Tibial nerve (tissue), 4 donors: ENCODE measurements at places on chromosomes 1 and 21. TPM values are rescaled to one million over a fixed set of nuclear protein-coding genes. Genes with fewer than 3 reads are reported as not detected.

The COL16A1 gene
- 147 TPM for total RNA-seq

The FMO2 gene
- 35.9 TPM for total RNA-seq

The STIL gene
- total RNA-seq, result 2.7 TPM

The MPZ gene
- total RNA-seq, result 1,553 TPM

The FOXD3 gene
- 15.9 TPM for total RNA-seq

The PTPN7 gene
- 3.9 TPM for total RNA-seq

The CD52 gene
- total RNA-seq, result not detected

GRCh38 chr1:201599548-201599947, 60.6 kb downstream of the NAV1 start:
- H3K36me3 ChIP-seq, result no peaks in the 10 kb centered on the region
- DNase-seq, result no peak
- H3K4me3 ChIP-seq, result no peak overlapping the region

GRCh38 chr21:32392299-32392879, 423 bp downstream of the URB1 start:
- H3K4me3 ChIP-seq, result peak overlapping the region; percentile 78
- H3K36me3 ChIP-seq, result no peaks in the 10 kb centered on the region
- no peaks in the 10 kb centered on the region for H3K27me3 ChIP-seq
- H3K4me1 ChIP-seq, result peaks cover 6% of the 10 kb centered on the region

- no peaks in the 10 kb centered on the region for H3K4me1 ChIP-seq
- H3K27me3 ChIP-seq, result no peaks in the 10 kb centered on the region
- peak overlapping the region; percentile 85 for H3K27ac ChIP-seq
- H3K4me3 ChIP-seq, result peak overlapping the region; percentile 76
- no peak for DNase-seq
Measured at GRCh38 chr21:33266789-33267135, 595 bp downstream of the IL10RB start.

DNA sequence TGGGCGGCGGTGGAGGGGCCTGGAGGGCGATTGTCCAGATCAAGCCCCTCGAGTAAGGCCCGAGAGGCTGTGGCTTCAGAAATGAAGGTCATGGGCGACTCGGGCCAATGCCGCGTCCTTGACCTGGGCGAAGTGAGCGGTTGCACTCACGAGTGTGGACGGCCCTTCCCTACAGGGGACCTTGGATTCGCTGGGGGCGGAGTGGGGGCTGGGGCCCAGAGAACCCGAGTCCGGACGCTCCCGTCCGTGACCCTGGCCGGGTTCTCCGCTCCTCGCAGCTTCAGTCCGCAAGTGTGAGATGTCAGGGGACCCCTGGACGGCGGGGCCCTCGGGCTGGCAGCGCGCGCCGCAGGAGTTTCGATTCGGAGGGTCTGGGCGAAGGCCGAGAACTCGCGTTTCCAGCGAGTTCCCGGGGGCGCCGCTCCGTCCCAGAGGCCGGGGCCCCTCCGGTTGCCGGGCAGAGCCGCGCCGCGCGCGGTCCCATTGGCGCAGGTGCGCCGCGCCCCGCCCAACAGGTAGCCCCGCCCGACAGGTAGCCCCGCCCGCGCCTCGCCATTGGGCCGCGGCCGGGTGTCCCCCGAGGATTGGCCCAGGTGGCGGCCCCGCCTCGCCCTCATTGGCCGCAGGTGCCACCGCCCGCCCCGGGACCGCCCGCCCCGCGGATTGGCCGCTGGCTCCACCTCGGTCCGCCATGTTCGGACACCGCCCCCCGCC, at the start of gene PRKCZ:
Gene PRKCZ, plus strand, starts transcription at position 694 of the 714 bp plus-strand sequence. CDS start 220 bp downstream, outside the sequence.
- no peaks in the 10 kb centered on the region for H3K36me3 ChIP-seq
- peaks cover 4% of the 10 kb centered on the region for H3K27me3 ChIP-seq
- H3K27ac ChIP-seq, result no peak within 1 kb of the TSS
- peak within 1 kb of the TSS; percentile 68 for H3K4me3 ChIP-seq

DNA sequence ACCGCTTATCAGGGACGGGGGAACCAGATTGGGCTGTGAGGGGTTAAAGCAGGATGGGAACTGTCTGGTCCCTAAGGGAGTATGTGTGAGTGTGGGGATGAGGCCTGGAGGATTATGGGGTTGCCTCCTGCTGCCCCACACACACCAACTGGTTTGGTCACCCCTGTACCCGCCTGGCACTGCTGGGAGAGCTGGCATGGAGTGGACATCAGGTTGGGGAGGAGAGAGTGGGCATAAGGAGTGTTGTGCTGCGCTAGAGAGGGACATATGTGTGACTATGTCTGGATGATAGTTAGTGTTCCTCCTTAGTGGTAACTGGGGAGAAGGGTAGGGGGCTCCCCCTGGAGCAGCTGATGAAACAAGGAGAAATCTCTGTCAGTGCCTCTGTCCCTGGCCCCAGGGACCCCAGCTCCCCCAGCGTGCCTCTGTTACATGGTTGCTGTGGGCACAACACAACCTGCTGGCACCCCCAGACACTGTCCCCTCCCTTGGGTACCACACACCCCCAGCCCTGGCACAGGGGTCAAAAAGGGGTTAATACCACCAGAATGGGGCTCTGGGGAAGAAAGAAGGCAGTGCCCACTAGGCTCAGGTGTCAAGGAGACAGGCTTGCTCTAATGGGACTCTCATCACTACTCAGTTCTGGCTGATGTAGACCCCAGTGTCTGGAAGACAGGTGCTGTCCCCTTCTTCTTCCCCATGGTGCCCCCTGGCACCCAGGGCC, 1.9 kb downstream of the ZBTB7B start:
- no peaks in the 10 kb centered on the region for H3K36me3 ChIP-seq
- peak overlapping the region; percentile 99 for H3K27ac ChIP-seq

DNA sequence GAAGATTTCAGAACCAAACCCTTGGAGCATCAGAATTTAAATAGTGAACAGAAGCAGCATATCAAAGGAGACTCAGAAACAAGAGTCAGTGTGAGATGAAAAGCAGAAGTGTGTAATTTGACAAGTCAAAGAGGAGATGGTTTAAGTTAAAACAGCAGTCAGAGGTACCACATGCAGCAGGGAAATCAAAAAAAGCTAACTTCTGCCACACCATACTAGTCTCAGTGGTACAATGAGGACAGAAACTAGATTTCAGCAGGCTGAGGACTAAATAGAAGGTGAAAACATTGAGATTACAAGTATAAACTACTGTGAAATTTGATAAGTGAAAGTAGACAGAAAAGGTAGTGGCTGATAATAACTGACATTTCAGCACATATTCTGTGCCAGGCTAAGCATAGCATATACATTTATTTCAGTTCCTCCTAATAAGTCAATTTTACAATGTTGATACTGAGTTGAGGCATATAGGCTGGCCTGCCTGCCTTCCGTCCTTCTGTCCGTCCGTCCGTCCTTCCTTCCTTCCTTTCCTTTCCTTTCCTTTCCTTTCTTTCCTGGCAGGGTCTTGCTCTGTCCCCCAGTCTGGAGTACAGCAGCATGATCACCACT, 12.6 kb downstream of the SUCO start:
- H3K4me3 ChIP-seq, result no peak overlapping the region
- peaks cover 59% of the 10 kb centered on the region for H3K4me1 ChIP-seq

GRCh38 chr1:213617133-213617532, 370.6 kb upstream of the PROX1 start:
- H3K4me1 ChIP-seq, result no peaks in the 10 kb centered on the region
- DNase-seq, result no peak
- H3K36me3 ChIP-seq, result no peaks in the 10 kb centered on the region
- H3K27ac ChIP-seq, result no peak overlapping the region

DNA sequence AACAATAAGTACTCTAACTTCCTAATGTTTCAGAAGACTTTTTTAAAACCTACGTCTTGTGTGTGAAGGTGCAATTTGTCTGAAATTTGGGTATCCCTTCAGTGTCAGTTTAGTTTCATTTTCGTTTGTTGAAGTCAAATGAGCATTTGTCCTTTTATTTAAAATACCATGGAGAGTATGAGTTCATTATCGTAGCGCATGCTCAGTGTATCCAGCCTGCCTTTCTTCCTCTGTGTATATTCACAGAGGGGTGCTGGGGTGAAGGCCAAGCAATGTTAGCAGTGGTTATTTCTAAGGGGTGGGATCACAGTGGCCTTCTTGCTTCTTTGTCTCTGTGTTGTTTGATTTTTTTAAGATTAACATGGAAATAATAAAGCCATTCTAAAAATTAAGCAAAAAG, 43.2 kb downstream of the CNN3 start:
- no peaks in the 10 kb centered on the region for H3K36me3 ChIP-seq
- DNase-seq, result no peak
- no peaks in the 10 kb centered on the region for H3K27me3 ChIP-seq
- no peak overlapping the region for H3K4me3 ChIP-seq
- H3K4me1 ChIP-seq, result peaks cover 9% of the 10 kb centered on the region
- peak overlapping the region; percentile 86 for H3K27ac ChIP-seq

- peak; percentile 48 for DNase-seq
- peaks cover 46% of the 10 kb centered on the region for H3K4me1 ChIP-seq
- no peaks in the 10 kb centered on the region for H3K36me3 ChIP-seq
- no peaks in the 10 kb centered on the region for H3K27me3 ChIP-seq
- no peak overlapping the region for H3K4me3 ChIP-seq
Measured at GRCh38 chr1:31939484-31940329, 1.5 kb upstream of the PTP4A2 start.

GRCh38 chr1:41890825-41891198, 27.9 kb downstream of the HIVEP3 start:
- no peaks in the 10 kb centered on the region for H3K36me3 ChIP-seq
- peak overlapping the region; percentile 71 for H3K27ac ChIP-seq
- no peak for DNase-seq
- H3K27me3 ChIP-seq, result no peaks in the 10 kb centered on the region
- H3K4me1 ChIP-seq, result no peaks in the 10 kb centered on the region

- H3K36me3 ChIP-seq, result no peaks in the 10 kb centered on the region
- no peak overlapping the region for H3K27ac ChIP-seq
- no peaks in the 10 kb centered on the region for H3K27me3 ChIP-seq
- no peaks in the 10 kb centered on the region for H3K4me1 ChIP-seq
- no peak overlapping the region for H3K4me3 ChIP-seq
- DNase-seq, result no peak
Measured at GRCh38 chr1:97331165-97331564, 589.7 kb downstream of the DPYD start.

DNA sequence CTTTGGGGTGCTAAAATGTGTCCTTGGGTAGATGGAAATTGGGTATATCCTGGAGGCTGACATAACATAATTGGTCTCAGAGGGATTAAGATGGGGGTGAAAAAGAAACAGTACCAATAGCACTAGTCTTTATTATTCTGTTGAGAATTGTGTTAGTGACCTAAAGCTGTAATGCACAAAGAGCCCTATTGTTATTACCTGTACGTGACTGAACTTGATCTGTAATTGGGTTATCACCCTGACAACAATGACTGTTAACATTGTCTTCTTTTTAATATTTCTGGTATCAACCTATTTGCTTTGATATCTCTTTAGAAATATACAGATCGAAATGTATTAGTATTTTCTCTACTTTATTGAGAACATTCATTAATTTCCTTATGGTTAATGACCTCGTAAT, 147.6 kb downstream of the NEK7 start:
- no peak for DNase-seq
- H3K27me3 ChIP-seq, result no peaks in the 10 kb centered on the region
- H3K4me1 ChIP-seq, result no peaks in the 10 kb centered on the region

DNA sequence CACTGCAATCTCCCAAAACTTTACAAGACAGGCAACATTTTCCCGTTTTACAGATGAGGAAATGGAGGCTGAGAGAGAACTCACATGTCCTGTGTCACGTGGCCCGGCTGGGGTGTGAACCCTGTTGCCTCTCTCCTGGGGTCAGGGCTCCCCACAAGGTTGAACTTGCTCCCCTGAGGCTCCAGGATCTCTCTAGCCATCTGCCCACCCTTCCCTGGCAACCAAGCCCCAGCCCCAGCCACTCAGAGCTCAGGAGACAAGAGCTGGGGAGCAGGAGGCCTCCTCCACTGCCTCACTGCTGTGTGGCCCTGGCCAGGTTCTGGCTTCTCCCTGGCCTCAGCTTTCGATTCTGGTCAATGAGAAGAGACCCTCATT, 11.8 kb downstream of the LAPTM5 start:
- H3K27ac ChIP-seq, result no peak overlapping the region
- H3K4me3 ChIP-seq, result no peak overlapping the region
- no peak for DNase-seq
- no peaks in the 10 kb centered on the region for H3K36me3 ChIP-seq
- H3K4me1 ChIP-seq, result peaks cover 83% of the 10 kb centered on the region

DNA sequence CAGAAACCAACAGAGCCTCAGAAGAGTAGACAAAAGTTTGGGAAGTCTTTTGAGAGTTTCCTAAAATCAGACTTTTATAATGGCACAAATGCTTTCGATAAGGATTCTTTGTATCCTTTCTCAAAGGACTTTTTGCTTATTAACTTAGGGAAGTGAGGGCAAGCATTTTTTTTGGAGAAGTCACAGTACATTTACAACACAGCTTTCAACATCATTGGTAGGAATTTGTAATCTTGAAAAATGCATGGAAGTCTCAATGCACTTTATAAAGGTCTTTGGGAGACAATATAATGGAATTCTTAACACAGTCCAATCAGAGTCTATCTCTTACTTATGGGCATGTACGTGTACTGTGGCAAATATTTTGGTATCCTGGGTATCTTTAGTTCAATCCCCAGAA, 325.8 kb upstream of the NR5A2 start:
- no peak overlapping the region for H3K4me3 ChIP-seq
- DNase-seq, result no peak
- H3K27me3 ChIP-seq, result no peaks in the 10 kb centered on the region
- H3K36me3 ChIP-seq, result no peaks in the 10 kb centered on the region
- no peak overlapping the region for H3K27ac ChIP-seq

- no peak overlapping the region for H3K4me3 ChIP-seq
- H3K27me3 ChIP-seq, result peaks cover 4% of the 10 kb centered on the region
- H3K36me3 ChIP-seq, result no peaks in the 10 kb centered on the region
- H3K4me1 ChIP-seq, result peaks cover 8% of the 10 kb centered on the region
- peak overlapping the region; percentile 76 for H3K27ac ChIP-seq
Measured at GRCh38 chr1:13901039-13901438, 201.1 kb downstream of the PRDM2 start.

- peaks cover 9% of the 10 kb centered on the region for H3K4me1 ChIP-seq
- H3K27me3 ChIP-seq, result peaks cover 9% of the 10 kb centered on the region
- no peak overlapping the region for H3K4me3 ChIP-seq
Measured at GRCh38 chr1:41282679-41283317, 40.7 kb upstream of the SCMH1 start.

- no peak overlapping the region for H3K27ac ChIP-seq
- no peak overlapping the region for H3K4me3 ChIP-seq
- no peaks in the 10 kb centered on the region for H3K27me3 ChIP-seq
Measured at GRCh38 chr1:51627672-51628071, 10.8 kb downstream of the OSBPL9 start.

DNA sequence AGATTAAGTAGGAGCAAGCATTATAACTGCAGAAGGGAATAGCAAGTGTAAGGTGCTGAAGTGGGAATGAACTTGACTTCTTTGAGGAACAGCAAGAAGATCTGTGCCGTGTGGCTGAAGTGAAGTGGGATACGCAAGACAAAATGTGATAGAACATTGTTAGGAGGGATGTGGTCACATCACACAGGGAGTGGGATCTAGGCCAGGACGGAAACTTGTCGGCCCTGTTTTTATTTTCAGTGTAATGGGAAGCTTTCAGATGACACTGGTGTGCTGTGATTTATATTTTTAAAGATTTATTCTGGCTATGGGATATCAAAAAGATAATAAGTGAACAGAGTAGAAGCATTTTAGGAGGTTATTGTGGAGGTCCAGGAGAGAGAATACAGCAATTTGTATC, 116.4 kb downstream of the PLA2G4A start:
- H3K27me3 ChIP-seq, result no peaks in the 10 kb centered on the region
- H3K27ac ChIP-seq, result no peak overlapping the region
- no peak overlapping the region for H3K4me3 ChIP-seq
